ENCODE measurements at places on chromosomes 13 and 19.

DNA sequence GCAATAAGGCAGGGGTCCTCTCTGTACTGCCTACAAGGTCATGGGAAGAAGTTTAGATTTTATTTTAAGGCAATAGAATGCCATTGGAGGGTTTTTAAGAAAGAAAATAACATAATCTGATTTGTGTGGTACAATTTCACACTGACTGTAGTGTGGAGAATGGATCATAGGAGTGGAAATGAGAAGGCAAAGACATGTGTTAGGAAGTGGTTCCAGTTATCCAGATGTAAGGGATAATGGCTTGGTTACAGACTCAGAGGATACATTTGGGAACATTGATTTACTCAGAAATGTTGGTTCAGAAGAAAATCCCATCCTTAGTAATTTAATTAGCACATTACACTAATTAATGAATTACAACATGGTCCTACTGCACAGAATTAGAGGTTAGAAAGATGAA, 788.2 kb downstream of the SLITRK5 start:
- DNase-seq: no peak

DNA sequence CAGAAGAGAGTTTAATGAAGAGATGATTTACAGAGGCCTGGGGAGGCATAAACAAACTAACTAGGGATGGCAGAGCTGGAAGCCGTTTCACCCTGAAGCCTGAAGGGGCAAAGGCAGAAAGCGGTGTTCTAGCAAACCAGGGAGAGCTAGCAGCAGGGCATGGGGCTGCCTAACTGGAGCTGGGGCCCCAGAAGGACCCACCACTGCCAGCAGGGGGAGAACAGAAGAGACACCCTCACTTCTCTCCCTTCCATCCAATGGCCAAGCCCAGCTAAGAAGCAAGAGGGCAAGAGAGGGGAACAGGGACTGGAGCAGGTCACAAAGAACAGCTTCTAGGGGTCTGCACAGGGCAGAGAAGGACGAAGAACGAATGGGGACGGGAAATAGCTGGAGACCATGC, 195.5 kb downstream of the KATNAL1 start:
- no peak for DNase-seq

DNA sequence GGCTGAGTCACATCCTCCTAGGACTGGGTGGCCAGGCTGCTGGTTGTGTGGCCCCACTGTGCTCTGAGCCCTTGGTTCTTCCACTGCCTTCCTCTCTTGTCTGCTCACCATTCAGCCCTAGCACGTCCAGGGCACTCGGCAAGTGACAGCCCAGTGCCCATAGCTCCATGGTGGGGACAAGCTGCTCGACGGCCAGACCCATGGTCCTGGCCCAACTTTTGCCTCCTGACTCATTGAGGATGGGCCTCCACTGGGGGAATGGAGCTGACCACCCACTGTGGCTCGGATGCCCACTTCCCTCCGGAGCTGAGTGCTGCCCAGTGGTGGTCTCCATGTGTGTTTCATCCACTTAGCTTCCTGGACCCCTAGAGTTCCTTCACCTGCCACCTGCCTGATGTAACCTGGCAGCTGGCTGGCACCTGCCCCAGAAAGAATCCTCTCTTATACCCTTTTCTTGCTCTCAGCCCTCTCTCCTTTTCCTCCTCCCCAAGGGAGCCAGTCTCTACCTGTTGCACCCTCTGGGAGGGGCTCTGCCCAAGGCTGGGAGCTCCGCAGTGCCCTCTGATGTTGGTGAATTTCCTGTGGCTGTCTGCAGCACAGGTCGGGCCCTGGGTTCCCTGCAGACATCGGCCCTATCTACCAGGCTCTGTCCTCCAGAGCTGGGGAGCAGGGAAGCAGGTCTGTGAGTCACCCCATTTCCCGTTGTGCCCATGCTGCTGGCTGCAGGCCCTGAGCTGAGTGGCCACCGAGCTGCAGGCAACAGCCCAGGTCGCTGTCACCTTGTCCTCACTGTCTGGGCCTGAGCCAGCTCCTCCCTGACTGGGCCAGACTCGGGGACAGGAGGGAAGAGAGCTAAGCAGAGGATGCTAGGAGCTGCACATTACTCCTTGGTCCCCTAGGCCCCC, 7.4 kb downstream of the CHST8 start:
- no peak for DNase-seq

GRCh38 chr19:42394751-42395150, 4.7 kb upstream of the CNFN start:
- DNase-seq: no peak

GRCh38 chr13:102903659-102904407, 58.0 kb downstream of the ERCC5 start:
- DNase-seq: no peak

- DNase-seq: no peak
Observed at GRCh38 chr19:45640849-45641273, 1.7 kb upstream of the EML2 start.

GRCh38 chr19:15021286-15022007, 27.8 kb upstream of the CASP14 start:
- DNase-seq: no peak

- DNase-seq: no peak
Observed at GRCh38 chr13:73974051-73974450, 160.2 kb downstream of the KLF12 start.

- no peak for DNase-seq
Observed at GRCh38 chr13:27578121-27579030, 42.0 kb downstream of the LNX2 start.

- no peak for DNase-seq
Observed at GRCh38 chr19:55152017-55152416, 3.0 kb upstream of the TNNT1 start.

Data from hippocampal formation (tissue), 2 donors.